ENCODE measurements at places on chromosomes 2 and 18.

DNA sequence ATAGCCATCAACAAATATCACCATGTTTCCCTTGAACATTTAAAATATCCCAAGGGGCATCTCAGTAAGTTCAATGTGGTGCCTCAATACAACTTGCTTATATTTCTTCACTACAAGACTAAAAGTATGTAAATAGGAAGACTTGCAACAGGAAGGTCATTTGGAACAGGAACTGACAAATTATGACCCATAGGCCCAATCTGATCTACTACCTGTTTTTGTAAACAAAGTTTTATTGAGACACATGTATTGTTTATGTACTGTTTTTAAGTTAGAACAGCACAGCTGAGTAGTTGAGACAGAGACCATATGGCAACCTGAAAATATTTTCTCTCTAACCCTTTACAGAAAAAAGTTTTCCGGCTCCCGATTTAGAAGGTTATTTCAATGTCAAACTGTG lies 154.8 kb upstream of the TFPI start:
- no peak for DNase-seq

DNA sequence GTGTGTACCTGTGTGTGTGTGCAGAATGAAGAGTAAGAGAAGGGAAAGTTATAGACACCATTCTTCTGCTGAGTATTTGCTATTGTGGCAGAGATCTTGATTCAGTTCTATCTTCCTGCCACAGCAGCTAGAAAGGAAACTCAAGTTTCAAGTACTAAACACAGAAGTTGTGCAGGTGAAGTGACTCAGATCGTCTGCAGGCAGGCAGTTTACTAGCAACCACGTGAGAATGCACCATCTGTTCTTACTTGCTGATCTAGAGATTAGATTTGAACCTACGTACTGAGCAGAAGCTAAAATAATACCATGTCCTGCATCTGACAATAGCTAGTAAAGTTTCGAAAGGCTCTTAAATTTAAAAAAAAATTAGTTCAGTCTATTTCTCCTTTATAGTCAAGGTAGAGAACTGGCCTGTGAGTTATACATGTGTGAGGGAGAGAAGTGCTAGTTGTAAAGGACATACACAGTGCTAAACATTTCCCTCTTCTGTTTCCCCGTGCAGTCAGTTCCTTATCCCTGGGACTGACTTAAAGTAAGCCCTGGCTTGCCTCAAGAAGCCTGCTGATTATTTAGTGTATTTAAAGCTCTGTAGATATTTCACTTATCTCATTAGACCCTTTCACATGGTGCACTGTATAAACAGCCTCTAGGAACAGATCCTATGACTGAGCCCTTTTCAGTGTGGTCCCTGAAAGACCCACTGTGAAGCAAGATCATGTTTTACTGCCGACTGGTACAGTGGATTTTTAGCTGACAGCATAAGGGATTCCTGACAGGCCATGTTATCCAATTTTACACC lies 45.0 kb downstream of the SLC38A11 start:
- no peak for DNase-seq

GRCh38 chr2:136828162-136828561 lies 62.8 kb downstream of the THSD7B start:
- DNase-seq = no peak

DNA sequence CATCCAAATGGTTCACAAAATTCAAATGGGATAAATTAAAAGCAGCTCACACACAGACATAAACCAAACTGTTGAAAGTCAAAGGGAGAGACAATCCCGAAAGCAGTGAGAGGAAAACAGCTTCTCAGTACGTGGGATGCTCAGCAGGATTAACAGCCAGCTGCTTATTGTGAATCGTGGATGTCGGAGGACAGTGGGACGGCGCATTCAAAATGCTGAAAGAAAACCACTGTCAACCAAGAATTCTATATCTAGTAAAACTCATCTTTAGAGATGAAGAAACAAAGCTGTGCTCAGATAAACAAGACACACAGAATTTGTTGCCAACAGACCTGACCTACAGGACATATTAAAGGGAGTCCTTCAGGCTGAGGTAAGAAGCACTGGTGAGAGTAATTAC lies 102.9 kb downstream of the NFATC1 start:
- no peak for DNase-seq

- no peak for DNase-seq
These were observed 41.1 kb downstream of the SCN2A start for GRCh38 chr2:165280356-165280755.

DNA sequence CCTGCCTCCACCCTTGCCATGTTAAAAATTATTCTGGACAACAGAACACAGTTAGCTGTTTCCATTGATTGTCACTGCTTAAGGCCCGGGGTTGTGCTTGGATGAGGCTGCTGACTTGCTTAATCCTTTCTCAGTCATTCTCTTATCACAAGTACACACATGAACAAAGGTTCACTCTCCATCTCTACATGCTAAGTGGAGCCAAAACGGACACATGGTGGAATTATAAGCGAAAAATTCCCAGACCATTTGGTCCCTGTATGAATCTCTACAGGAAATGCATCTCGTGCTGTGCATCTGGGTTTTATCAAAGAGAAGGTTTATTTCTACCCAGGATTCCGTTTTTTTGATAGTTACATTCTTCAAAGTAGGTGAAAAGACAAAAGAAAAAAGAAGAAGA lies 177.5 kb upstream of the ETAA1 start:
- DNase-seq = no peak

GRCh38 chr2:96112501-96113366 lies 3.6 kb downstream of the ADRA2B start:
- DNase-seq = no peak

DNA sequence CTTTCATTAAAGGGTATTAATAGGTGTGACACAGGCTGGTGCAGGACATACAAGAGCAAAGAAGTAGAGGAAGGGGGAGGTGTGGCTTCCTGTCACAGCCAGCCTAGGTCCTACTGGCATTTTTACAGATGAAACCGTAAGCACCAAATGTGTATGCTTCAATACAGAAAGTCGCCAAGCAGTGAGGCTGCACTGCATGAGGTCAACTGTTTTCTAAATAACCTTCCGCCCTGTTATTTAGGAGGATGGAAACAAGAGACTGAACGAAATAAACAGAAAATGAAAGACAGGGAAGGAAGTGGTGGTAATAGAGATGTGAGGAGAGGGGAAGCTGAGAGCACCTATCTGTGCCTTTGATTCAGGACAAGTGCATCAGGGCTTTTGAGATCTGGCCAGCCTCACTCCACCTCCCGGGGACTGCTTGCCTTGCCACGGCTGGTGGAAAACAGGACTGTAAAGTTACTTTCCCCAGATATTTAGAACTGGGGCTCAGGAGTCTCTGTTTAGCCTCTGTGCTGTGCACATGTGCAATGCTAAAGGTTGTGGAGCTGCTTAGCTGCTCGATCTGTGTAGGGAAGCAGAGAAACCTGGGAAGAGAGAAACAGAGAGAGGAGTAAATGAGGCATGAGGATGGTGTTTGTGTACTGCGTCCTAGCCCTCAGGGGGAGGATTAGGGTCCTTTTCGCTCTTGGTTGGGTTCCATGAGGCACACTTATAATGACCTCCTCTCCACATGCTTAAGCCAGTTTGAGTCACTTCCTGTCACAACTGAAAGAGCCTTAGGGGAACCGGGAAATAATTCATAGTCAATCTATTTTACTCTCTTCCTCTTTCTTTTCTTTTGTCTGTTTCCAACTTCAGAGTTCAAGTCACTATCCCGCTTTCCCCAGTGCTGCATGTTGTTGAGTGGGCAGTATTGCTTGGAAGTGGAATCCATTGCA lies 62.3 kb upstream of the BOD1L2 start:
- no peak for DNase-seq

DNA sequence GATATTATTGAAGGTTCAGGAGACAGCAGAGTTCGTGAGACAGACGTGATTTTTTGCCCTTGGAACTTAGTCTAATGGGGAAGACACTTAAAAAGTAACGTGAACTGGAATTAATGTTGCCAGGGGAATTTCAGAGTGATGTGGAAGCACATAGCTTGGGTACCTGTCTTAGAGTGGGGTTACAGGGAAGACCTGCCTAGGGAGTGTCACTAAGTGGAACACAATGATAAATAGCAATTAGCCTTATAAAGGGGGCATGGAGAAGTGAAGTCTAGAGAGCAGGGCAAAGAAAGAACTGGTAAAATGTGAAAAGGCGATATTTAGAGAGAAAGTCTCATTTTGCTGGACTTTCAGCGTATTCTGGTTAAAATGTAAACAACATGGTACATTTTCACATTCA lies 306.0 kb upstream of the TCF4 start:
- DNase-seq = no peak

GRCh38 chr2:163401481-163401880 lies 334.3 kb downstream of the FIGN start:
- no peak for DNase-seq

DNA sequence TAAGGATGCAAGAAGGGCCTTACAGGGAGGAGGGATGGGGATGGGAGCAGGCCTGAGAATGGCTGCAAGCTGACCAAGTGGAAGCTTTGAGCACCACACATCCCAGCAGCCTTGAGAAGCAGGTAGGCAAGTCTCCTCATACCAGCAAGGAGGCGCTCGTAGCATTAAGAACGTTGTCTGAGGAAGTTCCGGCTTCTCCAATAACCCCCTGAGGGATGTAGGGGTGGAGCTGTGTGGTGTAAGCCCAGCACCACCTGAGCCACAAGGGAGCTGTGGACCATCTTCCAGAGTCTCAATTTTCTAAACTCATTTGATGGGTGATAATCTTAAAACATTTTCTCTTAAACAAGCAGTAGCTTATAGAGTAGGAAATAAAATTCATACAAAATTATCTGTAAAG lies 50.6 kb downstream of the ST3GAL5 start:
- no peak for DNase-seq

- DNase-seq = no peak
These were observed 111.3 kb downstream of the CMPK2 start for GRCh38 chr2:6754419-6754818.

GRCh38 chr2:156321243-156321904 lies 11.1 kb downstream of the NR4A2 start:
- peak; percentile 15 for DNase-seq

- no peak for DNase-seq
These were observed 96.9 kb downstream of the MYOM1 start for GRCh38 chr18:3122851-3123250.

GRCh38 chr2:1837458-1837857 lies 93.1 kb upstream of the PXDN start:
- DNase-seq = no peak

Measured in left kidney (tissue), 8 donors.